Tibial nerve (tissue), 4 donors: ENCODE measurements at places on chromosomes 6 and 20.
A peak's percentile ranks its signal among the peaks of the same experiment; 100 is the strongest.

- DNase-seq: no peak
Measured at GRCh38 chr6:54107470-54108090, 3.7 kb upstream of the MLIP start.

GRCh38 chr6:18186540-18187250, 31.5 kb downstream of the KDM1B start:
- DNase-seq: no peak

DNA sequence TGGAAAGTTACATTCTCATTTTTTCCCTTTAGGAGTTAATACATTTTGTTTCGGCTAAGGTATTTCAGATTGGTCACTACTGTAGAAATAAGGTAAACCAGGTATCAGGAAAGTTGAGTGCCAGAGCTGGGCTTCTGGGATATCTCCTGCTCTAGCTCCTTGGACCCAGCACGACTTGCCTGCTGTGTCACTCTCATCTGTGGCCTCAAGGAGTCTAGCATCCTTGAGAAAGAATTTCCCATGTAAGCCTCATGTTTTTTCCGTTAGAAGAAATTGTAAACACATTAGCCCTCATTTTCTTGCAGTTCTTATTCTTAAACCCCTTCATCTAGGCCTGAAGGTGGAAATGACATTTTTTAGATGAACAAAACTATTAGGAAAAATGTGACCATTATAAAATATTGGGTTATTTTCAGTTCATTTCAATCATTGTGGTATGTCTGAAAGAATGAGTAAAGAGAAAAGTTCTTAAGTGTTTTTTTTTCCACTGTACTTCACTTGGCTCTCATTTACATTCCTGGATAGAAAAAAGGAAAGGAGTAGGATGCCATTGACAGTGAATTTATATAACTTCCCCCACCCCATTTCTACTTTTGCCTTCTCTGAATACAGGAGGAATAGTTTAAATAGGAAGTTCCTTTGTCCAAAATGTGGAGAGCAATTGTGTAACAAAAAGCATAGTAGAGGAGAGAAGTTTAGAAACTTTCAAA, 46.7 kb downstream of the CD2AP start:
- DNase-seq: no peak

GRCh38 chr6:52538252-52538900, 38.5 kb downstream of the TRAM2 start:
- DNase-seq: no peak

- no peak for DNase-seq
Measured at GRCh38 chr6:144219056-144219685, 66.0 kb upstream of the UTRN start.

DNA sequence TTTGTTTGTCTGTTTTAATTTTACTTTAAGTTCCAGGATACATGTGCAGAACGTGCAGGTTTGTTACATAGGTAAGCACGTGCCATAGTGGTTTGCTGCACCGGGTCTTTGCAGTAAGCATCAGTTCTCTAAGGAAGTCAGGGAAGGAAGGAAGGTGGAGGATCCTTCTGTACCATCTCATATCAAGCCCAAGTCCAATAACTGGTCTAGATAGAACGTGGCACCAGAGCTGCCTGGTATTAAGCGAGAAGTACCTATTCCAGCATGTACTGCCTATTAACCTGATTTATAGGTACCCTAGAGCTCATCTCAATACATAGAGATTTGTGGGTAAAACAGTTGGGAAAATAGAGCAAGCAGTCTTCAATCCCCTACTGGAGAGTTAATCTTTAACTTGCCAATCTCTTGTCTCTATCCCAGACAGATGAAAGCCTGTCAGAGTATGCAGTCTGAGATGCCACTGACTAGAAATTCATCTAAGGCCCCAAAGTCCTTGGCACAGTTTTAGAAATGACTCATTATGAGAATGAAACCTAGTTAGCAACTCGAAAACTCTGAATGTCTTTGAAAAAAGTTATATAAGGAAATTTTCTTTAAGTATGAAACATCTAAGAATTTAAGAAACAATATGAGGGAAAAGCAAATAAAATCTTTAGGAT, 144.9 kb downstream of the TFAP2A start:
- no peak for DNase-seq

DNA sequence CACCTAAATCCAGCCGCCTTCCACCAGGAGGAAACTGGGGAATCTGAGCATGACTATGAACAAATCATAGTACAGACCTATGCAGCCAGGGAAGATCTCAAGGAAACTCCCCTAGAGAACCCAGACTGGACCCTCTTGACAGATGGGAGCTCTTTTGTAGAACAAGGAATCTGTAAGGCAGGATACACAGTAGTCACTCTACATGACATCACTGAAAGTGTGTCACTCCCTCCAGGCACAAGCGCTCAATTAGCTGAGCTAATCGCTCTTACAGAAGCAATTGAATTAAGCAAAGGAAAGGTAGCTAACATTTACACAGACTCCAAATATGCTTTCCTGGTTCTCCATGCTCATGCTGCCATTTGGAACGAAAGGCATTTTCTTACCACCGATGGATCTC, 36.8 kb downstream of the PLN start:
- DNase-seq: no peak

GRCh38 chr20:4513720-4514119, 208.0 kb upstream of the PRND start:
- no peak for DNase-seq

- no peak for DNase-seq
Measured at GRCh38 chr6:6683969-6684833, 95.7 kb downstream of the LY86 start.

DNA sequence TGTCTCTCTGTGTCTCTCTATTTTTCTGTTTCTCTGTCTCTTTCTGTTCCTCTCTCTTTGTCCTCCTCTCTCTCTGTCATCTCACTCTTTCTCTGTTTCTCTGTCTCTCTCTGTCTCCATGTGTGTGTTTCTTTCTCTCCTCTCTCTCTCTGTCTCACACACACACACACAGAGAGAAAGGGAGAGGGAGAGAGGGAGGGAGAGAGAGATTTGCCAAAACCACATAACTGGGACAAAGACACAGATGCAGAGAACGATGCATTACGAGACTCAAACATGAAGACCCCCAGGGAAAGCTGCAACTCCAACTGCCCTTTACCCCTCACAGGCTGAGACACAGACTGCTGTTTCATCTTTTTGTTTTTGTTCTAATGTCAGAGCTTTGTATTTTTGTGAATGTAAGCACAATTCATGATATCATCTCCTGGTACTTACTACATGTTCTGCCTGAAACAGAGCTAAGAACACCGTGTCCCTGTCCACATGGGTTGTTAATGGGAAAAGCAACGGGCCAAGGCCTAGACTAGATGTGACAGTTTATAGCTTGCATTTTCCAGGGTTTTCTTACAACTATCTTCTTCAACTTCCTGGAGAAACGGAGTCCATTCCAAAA, 177.1 kb upstream of the ARID1B start:
- DNase-seq: no peak

GRCh38 chr6:30782425-30783014, 38.2 kb upstream of the IER3 start:
- no peak for DNase-seq

GRCh38 chr6:159935065-159935464, 33.8 kb upstream of the IGF2R start:
- no peak for DNase-seq

DNA sequence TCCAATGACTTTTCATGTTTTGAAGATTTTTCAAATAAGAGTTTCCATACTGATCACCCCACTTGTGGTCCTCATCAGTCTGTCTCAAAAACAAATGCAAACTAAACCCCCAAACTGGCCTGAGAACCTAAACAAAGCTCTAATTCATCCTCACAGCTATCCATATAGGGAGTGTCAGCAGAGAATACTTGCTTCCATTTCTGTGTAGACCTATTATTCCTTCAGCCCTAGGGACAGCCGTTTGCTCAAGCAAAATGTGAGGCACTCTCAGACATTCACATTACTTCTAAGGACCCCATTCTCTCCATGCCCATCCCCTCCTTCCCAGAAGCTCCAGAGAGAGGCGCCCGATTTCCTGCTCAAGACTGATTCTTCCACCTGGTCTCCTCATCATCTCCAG, 24.6 kb downstream of the DNAAF9 start:
- no peak for DNase-seq

DNA sequence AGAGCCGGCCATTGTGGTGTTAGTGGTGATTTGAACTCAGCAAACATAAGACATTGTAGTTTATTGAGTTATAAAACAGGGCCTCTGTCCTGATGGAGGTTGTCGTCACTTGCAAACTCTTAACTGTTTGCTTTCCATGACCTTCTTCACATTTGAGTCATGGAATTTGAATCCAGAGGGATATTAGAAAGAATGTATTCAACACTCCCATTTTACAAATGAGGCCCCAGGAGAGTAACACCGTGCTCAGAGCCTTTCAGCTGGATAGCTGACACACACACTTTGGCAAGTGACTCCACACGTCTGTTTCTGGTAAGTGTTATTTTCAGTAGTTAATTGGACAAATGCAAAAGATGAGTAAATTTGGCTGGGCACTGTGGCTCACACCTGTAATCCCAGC, 72.4 kb upstream of the XRN2 start:
- no peak for DNase-seq

DNA sequence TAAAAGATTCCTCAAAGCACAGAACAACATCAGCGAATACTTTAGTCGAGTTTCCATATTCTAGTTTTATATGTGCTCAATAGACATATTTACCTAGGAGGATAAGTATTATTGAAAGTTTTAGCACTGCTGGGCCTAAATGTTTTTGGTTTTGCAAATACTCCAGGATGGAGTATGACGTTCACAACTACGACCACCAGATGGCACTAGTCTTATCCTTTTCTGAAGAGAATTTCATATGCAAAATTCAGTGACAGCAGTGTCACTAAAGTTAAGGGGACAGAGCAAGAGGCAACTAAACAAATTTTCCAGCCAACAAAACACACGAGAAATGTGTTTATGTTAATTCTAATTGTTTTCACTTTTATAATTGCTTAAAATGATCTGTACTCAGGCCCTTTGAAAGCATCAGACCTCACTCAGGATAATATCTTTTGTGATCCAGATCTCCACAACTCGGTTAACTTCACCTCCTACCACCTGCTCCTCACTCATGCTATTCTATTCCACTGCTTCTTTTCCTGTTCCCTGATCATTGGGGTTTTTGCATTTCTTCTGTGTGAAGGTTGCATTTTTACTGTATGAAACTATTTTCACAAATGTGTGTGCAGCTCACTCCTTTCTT, 220.8 kb downstream of the TRDN start:
- DNase-seq: peak; percentile 42

- DNase-seq: no peak
Measured at GRCh38 chr6:141587482-141588266, 545.1 kb upstream of the GJE1 start.

- DNase-seq: no peak
Measured at GRCh38 chr6:78251931-78252330, 599.1 kb downstream of the MEI4 start.

- DNase-seq: no peak
Measured at GRCh38 chr6:87828044-87828443, 126.0 kb upstream of the AKIRIN2 start.
